ENCODE measurements at places on chromosomes 13 and 19.

DNA sequence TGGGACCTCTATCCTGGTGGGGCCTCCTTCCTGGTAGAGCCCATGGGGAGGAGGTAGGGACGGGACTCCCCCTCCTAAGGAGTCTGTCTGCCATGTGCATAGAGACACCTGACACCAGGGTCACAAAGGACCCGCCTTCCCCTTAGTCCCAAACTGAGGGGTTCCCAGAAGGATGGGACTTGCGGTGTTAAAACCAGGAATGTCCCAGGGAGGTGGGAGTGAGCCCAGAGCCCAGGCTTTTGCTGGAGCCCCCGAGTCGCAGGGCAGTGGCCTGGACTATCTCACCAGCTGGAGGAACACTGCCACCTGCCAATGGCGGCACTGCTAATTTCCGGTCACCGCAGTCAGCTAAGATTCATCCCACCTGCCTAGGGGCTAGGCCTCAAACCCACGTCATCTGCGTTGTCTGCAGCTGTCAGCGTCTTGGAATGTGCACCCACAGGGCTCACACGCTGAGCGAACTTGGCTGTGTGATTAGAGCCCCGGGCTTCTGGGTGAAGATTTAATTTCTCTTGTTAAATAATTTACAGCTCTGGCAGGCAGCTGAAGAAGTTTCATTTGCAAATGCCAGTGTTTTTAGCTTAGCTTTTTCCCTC is 31.9 kb upstream of the ATP11A start:
- peak; percentile 37 for DNase-seq

DNA sequence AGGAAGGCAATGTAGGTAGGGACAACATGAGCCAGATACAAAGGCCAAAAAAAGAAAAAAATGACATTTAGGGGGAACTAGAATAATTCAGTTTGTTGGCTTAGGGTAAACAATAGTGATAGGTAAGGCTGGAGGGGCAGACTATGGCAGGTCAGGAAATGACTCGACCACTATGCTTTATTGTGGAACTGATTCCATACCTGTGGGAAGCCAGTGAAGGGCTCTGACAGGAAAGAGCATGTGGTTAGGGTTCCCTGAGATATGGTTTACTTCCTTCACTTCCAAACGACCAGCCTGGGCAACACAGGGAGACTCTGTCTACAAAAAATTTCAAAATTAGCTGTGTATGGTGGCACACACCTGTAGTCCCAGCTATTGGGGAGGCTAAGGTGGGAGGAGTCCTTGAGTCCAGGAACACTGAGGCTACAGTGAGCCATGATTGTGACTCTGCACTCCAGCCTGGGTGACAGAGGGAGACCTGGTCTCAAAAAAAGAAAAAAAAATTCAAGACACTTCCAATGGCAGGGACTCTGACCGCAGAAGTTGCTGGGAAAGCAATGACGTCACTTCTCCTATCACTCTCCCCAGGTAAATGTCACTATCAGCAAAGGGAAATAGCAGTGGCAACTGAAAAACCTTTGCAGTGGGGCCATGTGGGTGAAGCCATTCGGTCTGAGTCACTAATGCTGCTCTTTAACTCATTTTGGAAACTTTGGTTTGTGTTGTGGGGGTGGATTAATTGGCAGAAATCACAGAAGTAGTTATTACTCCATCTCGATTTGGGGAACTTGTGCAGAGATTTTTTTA is 192.8 kb upstream of the TSC22D1 start:
- no peak for DNase-seq

GRCh38 chr19:5103061-5103701 is 134.3 kb downstream of the KDM4B start:
- no peak for DNase-seq

DNA sequence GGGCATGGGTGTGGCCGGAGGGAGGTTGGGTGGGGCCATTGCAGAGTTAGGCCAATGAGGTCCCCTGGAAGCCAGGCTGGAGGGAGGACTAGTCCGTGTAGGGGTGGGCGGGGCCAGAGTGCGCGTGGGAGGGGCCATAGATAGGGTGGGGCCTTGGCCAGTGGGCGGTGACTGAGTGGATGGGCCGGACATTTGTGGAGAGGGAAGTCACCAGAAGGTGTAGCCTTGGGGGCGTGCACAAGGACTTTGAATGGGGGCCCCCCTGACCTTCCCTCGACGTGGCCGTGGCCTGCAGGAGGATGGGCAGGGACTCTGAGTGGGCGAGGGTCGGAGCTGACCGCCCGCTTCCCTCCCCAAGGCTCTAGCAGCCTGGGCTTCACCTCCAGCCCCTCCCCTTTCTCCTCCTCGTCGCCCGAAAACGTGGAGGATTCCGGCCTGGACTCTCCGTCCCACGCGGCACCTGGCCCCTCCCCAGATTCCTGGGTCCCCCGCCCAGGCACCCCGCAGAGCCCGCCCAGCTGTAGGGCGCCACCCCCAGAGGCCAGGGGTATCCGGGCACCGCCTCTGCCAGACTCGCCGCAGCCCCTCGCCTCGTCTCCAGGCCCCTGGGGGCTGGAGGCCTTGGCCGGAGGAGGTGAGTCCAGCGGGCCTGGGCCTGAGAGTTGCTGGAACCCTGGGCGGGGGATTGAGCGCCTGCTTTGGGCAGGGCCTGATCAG is 16.5 kb upstream of the B3GNT3 start:
- no peak for DNase-seq

GRCh38 chr13:80305737-80306136 is 35.2 kb downstream of the SPRY2 start:
- no peak for DNase-seq

- DNase-seq: no peak
Measured at GRCh38 chr13:63093907-63094469, 1678.3 kb upstream of the PCDH20 start.

DNA sequence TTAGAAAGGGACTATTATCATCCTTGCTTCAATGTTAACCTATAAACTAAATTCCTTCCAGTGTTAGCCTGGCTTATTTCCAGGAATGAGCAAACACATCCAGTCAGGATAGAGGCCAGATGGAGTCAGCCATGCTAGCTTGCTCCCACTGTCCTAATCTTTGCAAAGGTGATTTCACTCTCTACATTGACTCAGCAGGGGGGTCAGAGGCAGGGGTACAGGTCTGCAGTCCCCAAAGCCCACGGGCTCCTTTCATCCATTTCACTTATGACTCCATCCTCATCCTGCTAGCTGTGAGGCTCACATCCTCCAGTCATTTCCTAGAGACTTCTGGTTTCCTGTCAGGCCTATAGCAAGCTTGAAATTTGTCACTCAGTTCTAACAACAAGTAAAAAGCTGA is 63.4 kb upstream of the CEACAM8 start:
- DNase-seq: no peak

DNA sequence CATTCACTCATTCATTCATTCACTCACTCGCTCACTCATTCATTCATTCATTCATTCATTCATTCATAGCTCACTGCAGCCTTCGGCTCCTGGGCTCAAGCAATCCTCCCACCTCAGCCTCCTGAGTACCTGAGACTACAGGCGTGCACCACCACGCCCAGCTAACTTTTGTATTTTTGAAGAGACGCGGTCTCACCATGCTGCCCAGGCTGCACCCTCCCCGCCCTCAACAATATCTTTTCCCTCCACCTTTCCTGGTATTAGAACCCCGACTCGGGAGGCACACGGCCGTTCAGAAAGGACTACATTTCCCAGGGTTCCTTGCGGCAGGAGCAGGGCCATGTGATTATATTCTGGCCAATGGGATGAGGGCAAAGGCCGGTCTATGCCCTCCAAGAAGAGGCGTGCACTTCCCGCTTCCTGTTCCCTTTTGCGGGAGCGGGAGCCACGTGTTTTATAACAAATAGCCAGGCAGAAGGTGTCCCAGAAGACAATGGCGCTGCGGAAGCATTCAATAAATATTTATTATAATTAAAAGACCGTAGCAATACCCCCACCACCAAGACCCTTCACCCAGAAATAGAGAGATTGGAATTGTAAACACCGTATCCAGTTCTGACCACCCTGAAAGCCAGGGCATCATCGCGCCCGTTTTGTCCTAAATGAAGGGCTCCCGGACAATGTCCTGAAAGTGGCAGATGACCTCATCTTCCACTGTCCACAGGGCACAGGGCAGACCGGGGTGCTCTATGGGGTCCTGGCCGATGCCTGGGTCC is 15.9 kb downstream of the TICAM1 start:
- DNase-seq: peak; percentile 83
